NCI-H69 (cell line): ENCODE measurements at places on chromosomes 7 and 10.

GRCh38 chr7:75534727-75535307, 42.7 kb downstream of the SPDYE5 start:
- no peak for DNase-seq

- DNase-seq, result no peak
These were observed 120.3 kb downstream of the GATA3 start for GRCh38 chr10:8174762-8175161.

DNA sequence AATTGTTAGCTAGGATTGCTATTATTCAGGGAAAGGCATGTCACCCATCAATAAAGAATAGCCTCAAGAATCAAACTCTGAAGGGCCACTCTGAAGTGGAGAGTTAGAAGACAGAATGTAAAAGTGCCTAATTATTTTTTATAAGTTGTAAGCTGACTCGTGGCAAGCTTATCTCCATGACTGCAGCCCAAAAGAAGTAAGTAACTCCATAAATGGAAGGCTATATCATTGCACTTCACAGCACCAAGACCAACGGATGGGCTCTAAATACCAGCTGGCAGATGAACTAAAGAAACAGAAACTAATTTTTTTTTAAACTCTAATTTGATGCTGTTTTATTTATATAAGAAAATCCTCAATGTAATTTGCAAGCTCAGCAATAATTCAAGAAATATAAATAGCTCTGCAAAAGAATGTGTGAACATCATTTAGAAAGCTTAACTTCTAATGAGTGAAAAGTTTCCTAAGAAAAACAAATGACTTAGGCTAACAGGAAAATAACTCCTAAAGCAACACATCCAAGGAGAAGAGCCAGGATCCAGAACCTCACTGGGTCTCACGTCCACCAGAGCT, 165.5 kb downstream of the SNX13 start:
- no peak for DNase-seq

DNA sequence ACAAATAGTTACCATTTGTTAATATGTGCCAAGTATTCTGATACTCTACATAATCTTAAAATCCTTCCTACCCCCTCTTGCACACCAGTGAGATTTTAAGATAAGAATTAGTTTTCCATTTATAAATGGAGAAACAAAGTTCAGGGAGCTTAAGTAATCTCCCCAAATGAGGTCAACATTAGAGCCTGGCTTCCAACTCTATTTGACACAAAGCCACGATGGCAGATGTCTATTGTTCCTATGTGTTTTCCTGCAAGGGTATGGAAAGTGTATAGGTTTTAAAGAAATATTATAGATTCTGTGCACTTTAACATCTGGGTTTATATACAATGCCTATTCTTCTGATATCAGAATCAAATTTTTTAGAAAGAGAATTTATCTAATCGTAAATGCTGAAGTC, 143.9 kb upstream of the SEMA3C start:
- DNase-seq, result no peak

DNA sequence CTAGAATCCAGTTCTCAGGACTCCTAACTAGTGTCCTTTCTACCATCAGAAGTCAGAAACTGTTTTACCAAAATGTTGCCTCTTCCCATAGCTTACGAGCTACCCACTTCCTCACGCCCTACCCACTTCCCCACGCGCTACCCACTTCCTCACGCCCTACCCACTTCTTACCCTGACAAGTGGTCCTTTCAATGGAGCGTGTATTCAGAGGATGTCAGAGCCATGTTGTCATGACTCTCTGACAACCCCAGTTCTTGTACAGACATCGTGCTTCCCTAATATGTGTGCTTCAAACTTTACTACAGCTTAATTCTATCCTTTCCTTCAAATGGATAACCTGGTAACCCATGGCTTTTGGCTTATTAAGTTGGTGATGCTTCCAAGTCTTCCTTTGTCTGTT, 84.8 kb upstream of the PHF14 start:
- DNase-seq, result no peak
